Occipital lobe (tissue), 3 donors: ENCODE measurements at places on chromosomes 4 and X. TPM values are rescaled to one million over a fixed set of nuclear protein-coding genes. Genes with fewer than 3 reads are reported as not detected.

DNA sequence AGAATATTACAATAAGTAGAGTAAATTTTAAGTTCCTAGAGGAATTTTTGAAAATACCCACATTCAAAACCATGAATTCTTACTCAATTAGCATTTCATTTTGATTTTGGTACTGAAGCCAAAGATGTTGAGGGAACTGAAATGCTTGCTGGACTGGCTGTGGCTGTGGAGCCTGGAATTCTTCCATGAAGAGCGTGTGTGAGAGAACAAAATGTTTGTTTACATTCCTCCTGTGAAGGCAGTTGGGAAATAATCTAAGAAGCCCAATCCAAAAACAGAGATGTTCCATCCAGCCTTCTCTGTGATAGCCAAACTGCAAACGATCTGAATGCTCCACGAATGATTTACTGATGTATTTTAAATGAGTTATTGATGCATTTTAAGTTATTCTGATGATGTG is 3.8 kb upstream of the ADH1B start:
- DNase-seq: no peak

Gene TKTL2
- total RNA-seq: 0.47 TPM

GRCh38 chr4:168143601-168144000 is 51.3 kb downstream of the ANXA10 start:
- no peak for DNase-seq

GRCh38 chr4:77795326-77795725 is 23.8 kb downstream of the CNOT6L start:
- DNase-seq: no peak

DNA sequence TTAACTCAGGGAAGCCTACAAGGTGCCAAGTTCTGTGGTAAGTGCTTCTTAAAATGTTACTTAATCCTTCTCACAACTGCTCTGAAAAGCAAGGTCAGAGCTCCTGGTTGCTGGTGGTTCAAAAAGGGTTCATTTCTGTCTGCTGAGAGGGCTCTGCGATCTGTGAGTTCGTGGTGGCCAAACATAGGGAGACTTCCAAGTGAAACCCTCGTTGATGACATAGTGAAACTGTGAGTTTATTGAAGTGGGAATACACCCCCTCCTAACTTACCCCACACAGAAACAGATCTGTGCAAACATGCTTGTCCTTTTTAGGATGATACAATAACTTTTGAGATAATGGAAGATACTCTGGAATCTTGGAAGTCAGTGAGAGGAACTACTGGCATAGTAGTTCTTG is 164.8 kb upstream of the PGRMC2 start:
- no peak for DNase-seq
